ENCODE measurements at places on chromosomes 16 and 17. TPM values are rescaled to one million over a fixed set of nuclear protein-coding genes. Genes with fewer than 3 reads are reported as not detected.

The IRF8 gene
- total RNA-seq: 39.8 TPM

The CRISPLD2 gene
- 19.6 TPM for total RNA-seq

The SPSB3 gene
- total RNA-seq: 106 TPM

The EPOP gene
- 0.54 TPM for total RNA-seq

The RPS15A gene
- total RNA-seq: 489 TPM

The HS3ST3B1 gene
- 3.3 TPM for total RNA-seq

The CDH8 gene
- total RNA-seq: not detected

The SYCE1L gene
- not detected for total RNA-seq

The CCL4 gene
- total RNA-seq: not detected

The CACNA1G gene
- total RNA-seq: not detected

The RASL10B gene
- 1.1 TPM for total RNA-seq

The NLK gene
- total RNA-seq: 45.4 TPM

The CCL22 gene
- total RNA-seq: not detected

The ZP2 gene
- 2.3 TPM for total RNA-seq

The EPX gene
- total RNA-seq: not detected

The USH1G gene
- total RNA-seq: 2.3 TPM

The NOL3 gene
- total RNA-seq: 38.7 TPM

Measured in Peyer's patch (tissue), 4 donors.